CD8-positive, alpha-beta memory T cell (primary cell): ENCODE measurements at places on chromosomes 3 and 15. TPM values are rescaled to one million over a fixed set of nuclear protein-coding genes. Genes with fewer than 3 reads are reported as not detected.

COPS2 gene
- 101 TPM for total RNA-seq

DNA sequence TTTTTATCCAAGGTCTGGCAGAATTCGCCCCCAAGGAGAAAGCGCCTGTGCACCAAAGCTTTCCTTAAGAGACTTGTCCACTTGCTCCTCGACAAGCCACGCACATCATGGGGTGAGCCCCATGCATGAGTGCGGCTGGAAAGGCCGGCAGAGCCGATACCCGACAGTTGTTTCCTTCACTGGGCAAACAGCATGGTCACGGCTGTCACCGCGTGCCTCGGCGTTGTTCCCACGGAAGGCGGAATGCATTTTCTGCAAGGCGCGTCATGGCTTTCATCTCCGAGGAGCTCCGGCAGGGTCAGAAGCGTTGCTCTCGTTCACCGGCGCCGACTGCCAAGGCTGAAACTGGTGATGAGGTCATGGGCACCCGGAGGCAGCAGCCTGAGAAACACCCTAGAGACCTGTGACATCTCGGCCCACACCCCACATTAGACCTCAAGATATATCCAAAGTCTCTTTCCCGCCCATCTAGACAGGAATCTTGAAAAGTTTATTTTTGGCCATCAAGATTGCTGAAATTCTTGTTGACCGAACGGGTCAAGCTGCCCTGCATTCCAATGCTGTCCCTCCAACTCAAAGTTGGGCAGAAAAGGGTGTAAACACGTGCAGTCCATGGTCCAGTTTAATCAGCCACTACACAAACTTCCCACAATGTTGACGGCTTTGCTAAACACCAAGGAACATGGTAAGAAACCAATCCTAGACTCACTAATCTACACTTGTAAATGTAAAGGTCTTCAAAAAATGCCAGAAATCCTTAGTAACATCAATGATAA lies 604 bp upstream of the TJP1 start:
- H3K4me3 ChIP-seq, result no peak overlapping the region
- H3K27ac ChIP-seq, result no peak overlapping the region
- H3K27me3 ChIP-seq, result peaks cover 47% of the 10 kb centered on the region
- H3K36me3 ChIP-seq, result no peaks in the 10 kb centered on the region
- DNase-seq, result no peak

DNA sequence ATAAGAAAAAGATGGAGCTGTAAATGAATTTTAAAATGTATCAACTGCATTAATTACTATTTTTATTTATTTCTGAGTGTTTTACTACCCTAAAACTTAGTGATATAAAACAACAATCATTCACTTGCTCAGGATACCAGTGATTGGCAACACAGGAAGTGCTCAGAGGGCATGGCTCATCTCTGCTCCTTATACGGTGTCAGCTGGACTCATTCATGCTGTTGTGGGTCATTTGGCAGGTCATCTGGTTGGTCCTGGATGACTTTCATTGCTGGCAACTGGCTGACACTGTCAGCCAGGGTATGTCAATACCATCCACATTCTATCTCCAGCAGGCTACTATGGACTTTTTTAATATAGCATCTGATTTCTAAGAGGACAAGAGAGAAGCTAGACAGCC lies 689.6 kb upstream of the NECTIN3 start:
- no peaks in the 10 kb centered on the region for H3K4me1 ChIP-seq
- H3K36me3 ChIP-seq, result no peaks in the 10 kb centered on the region
- no peak overlapping the region for H3K27ac ChIP-seq
- no peak overlapping the region for H3K4me3 ChIP-seq
- no peaks in the 10 kb centered on the region for H3K27me3 ChIP-seq

DNA sequence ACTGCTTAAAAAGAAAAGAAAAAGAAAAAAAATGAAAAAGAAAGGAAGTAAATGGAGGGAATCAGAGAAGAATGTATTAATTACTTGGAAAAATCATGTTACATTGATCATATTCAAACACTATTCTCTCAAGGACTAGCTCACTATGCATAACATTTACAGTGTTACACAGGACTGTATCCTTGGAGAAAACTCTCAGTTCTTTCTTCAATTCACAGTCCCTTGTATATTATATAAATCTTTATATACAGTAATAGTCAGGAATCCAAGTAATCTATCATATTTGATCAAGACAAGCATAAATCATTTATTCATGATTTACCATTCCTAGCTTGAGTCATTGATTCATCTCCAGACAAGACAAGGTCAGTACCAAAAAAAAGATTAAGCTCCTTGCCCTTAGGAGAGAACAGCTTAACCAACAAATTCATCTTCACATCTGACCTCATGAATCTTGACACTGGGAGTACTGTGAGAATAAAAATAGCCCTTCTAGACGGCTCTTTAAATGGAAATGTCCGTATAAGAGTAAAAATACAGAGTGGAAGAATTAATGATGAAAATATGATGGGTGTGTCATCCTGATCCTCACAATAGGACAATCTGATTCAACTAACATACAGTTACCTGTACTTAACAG lies 980.4 kb downstream of the NAALADL2 start:
- H3K27ac ChIP-seq, result no peak overlapping the region
- no peaks in the 10 kb centered on the region for H3K36me3 ChIP-seq
- H3K4me1 ChIP-seq, result no peaks in the 10 kb centered on the region

GRCh38 chr3:121979246-121979645 lies 42.8 kb downstream of the ILDR1 start:
- DNase-seq, result no peak
- no peak overlapping the region for H3K4me3 ChIP-seq
- no peaks in the 10 kb centered on the region for H3K36me3 ChIP-seq
- H3K27ac ChIP-seq, result no peak overlapping the region
- no peaks in the 10 kb centered on the region for H3K4me1 ChIP-seq
- H3K27me3 ChIP-seq, result no peaks in the 10 kb centered on the region

GRCh38 chr15:56038015-56038414 lies 44.6 kb upstream of the NEDD4 start:
- H3K27me3 ChIP-seq, result no peaks in the 10 kb centered on the region
- no peak overlapping the region for H3K27ac ChIP-seq
- peaks cover 13% of the 10 kb centered on the region for H3K4me1 ChIP-seq
- DNase-seq, result no peak

DNA sequence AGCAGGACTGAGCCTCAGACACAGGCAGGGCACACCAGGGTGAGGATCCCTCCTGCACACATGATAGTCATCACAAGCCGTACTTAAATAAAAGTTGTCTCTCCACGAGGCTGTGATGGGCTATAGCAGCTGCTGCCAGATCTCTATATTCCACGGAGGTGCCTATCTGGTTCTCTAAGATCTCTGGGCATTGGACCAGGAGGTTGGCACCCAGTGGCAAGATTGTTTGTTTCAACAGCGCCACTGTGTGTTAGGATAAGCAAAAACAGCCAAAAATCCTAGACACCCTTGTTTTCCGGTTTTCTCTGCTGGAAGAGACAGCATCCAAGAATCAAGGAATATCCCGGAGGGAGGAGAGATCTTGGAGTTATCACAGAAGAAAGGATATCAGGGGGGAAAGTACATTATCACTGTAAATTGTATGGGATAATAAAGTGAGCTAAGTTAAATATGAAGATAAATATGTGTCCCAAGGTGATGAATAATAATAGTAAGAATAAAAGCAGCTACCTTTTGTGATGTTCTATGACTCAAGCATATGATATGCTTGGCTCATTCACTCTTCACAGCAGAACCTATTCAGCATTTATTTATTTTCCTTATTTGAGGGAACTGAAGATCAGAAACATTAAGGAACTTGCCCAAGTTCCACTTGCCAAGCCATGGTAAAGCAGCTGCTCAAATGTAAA lies 90.6 kb upstream of the AKAP13 start:
- no peak for DNase-seq
- H3K36me3 ChIP-seq, result no peaks in the 10 kb centered on the region

TRPC1 gene
- total RNA-seq, result 2.8 TPM

DNA sequence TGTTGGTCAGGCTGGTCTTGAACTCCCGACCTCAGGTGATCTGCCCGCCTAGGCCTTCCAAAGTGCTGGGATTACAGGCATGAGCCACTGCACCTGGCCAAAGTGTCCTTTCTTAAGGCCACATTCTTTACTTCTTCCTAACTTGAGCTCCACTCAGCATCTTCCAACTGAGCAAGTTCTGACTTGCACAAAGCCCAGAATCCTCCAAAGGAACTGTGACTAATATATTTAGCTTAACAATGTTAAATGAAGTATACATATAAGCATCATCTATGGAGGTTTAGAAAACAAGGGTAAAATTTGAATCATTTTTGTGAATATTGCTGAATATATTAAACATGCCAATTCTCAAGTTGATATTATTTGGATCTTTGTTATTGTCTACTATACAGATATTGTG lies 93.7 kb downstream of the SHQ1 start:
- no peaks in the 10 kb centered on the region for H3K36me3 ChIP-seq
- H3K27me3 ChIP-seq, result no peaks in the 10 kb centered on the region
- no peak overlapping the region for H3K4me3 ChIP-seq
- no peak overlapping the region for H3K27ac ChIP-seq

EXD1 gene
- not detected for total RNA-seq

DNA sequence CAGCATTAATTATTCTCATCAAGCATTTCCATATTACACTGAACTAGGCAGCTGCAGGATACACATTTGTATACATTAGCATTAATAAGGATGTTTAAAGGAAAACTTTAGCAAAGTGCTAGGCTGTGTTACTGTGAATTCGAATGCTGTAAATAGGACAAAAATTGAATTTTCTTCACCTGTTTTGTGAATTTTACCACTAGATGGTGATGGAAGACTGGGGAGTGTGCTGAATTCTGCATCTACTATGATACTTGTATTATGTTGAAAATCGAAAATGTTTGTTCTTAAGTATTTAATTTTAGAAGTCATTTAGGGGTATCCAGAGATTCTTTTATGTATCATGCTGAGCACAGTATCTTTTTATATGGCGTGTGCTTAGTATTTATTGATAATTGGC lies 12.3 kb upstream of the P2RY14 start:
- H3K36me3 ChIP-seq, result no peaks in the 10 kb centered on the region
- H3K4me3 ChIP-seq, result no peak overlapping the region
- H3K27me3 ChIP-seq, result no peaks in the 10 kb centered on the region
- no peak overlapping the region for H3K27ac ChIP-seq
- no peak for DNase-seq
- no peaks in the 10 kb centered on the region for H3K4me1 ChIP-seq

DNA sequence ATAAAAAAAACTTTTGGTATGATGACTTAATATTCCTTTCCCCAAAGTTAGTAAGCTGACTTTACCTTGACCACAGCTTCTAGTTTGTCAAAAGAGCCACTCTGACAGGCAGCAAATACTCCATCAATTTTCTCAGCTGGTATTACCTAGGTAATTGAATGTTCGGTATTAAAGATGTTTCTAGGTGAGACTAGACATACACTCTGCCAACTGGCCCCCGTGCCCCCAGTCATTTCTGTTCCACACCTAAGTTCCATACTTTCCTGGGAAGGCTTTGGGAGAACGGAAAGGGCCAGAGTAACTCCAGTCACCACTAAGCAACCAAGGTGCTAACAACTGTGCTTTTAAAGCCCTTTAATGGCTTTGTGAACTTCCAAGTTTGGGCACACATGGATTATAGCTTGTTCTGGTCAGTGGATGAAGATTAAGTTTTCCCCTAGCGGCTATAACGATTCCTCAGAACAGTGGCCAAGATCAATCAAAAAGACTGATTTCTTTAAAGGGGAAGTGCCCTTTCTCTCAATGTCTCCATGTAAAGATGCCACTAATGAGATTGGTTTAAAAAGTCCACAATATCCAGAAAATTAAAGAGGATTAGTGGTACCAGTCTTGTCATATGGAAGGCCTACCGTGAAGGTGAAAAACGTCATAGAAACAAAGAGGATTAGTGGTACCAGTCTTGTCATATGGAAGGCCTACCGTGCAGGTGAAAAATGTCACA lies 7.0 kb downstream of the EIF4A2 start:
- peaks cover 53% of the 10 kb centered on the region for H3K36me3 ChIP-seq
- no peak for DNase-seq
- H3K27ac ChIP-seq, result no peak overlapping the region
- H3K4me1 ChIP-seq, result peaks cover 35% of the 10 kb centered on the region
- H3K27me3 ChIP-seq, result no peaks in the 10 kb centered on the region

GRCh38 chr3:79405183-79405582 lies 362.6 kb downstream of the ROBO1 start:
- H3K36me3 ChIP-seq, result no peaks in the 10 kb centered on the region
- no peak overlapping the region for H3K4me3 ChIP-seq

GOLGA6L1 gene
- total RNA-seq, result not detected

DNA sequence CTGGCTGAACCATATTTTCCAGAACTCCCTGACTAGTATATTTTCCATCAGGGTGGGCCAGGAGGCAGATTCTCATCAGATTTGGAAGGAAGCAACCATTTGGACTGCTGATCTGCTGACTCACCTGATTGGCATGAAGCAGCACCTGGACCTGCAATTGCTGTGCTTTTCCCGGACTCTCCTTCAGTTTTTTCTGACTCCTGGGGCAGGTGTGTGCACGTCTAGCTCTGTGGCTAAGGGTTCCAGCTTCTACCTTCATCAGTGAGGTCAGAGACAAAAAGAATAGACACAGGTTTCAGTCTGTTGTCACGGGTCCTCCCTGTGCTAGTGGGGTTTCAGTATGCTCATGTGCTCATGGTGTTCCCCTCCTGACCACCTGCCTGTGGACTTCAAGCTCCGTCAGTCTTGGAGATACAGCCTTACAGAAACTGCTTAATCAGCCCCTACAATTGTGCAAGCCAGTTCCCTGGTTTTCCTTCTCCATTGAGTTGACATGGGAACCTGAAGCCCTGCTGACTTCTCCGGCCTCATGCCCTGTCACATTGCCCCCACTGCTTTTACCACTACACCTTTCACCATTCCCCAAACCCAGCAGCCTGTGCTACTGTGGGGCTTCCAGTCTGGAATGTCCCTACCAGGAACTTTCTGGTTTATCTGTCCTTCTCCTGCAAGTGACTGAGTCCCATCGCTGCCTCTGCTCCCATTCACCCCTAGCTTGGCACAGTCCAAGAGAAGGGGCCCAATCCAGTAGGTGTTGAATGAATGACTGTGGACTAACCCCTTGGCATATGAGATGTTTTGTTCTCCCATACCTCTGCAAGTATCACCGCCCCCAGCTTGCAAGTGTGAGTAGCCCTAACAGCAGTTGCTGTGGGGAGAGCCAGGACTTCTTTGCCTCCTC lies 31.7 kb downstream of the HMCES start:
- H3K4me3 ChIP-seq, result no peak overlapping the region
- DNase-seq, result no peak
- no peaks in the 10 kb centered on the region for H3K36me3 ChIP-seq
- H3K27ac ChIP-seq, result no peak overlapping the region

DNA sequence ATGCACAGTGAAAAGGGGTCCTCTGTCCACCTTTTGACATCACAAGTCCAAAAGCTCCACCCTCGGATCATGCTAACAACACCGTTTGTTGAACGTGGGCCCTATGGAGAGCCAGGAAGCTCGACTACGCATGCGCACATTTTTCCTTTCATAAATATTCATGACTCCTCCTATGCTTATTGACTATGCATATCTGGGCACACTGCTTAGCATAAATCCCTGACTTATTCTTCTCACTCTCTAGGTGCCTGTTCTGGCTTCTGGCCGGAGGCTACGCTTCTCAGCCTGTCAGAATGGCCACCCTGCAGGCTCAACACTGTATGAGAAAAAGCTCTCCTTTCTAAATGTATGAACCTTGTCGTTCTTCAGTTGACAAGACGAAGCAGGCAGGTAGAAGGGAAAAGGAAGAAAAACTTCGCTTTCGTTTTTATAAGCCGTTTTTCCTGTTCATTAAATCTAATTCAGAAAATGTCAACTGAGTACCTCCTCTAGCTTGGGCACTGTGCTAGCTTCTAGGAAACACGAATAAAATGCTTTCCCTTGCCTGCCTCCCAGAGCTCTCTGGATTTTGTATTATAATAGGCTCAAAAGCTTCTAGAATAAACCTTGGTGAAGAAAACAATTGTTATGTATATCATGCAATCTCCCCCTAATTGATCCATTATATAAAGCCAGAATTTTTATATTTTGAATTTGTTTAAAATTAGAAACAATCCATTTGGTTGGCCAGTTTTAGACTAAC lies 207.7 kb downstream of the ATP10A start:
- no peaks in the 10 kb centered on the region for H3K4me1 ChIP-seq
- no peak overlapping the region for H3K4me3 ChIP-seq
- DNase-seq, result no peak
- no peaks in the 10 kb centered on the region for H3K27me3 ChIP-seq
